Activated CD8-positive, alpha-beta memory T cell treated with anti-CD3 and anti-CD28 coated beads, Interleukin-2, amount 10 ng/mL, durations not matched to agents 7 days and 5 days (primary cell): ENCODE measurements at places on chromosomes 3 and 15.

DNA sequence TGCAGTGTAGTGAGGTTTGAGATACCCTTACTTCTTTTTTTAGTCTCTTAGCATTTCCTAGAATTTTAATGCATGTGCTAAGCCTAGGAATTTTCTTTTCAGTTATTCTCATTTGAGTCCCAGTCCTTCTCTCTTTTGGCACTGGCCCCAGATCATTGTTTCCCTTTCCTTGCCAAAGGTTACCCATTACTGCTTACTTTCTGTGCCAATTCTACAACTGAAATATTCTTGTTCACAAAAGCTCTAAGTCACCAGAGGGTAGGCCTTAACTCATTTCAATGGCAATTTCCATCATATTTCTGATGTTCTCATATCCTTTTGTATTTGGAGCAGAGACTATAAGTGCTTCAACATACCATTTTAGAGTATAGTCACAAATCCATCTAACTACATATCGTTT is 199.6 kb upstream of the CBLB start:
- DNase-seq = no peak

DNA sequence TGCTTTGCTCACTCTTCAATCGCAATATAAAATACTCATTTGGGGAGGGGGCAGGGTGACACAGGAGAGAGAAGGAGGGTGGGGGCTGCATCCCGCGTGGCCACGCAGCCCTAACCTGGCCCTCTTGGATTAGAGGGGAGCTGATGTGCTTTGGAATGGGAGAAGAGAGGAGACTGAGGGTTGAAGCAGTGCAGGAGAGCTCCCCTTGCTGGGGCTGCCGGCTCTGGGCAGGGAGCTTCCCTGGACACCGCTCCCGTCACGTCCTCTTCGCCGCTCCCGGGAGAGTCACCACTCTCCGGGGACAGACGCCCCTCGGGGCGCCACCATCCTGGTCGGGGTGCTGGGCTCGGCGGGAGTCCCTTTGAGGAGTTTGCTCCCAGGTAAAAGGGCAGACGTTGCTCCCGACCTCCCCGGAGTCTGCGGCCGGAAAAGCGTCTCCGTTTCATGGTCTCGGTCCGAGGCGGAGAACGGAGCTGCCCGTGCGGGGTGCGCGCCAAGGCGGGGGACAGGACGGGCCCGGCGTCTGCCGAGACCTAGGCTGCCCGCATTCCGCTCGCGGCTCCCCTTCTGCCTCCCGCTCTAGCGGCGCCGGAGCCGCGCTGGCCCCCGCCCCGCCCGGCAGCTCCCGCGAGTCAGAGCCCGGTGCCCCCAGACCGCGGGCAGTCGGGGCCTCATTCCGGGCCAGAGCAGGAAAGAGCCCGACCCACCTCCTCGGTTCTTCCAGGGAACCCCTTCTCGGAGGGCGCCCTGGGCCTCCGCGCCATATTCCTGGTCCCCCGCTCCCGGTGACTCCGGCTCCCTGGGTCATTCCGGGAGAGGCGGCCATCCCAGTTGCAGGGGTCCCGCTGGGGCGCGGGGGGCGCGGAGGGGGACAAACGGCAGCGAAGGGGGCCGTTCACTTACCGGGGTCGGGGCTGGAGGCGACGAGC is 603 bp downstream of the SLC7A14 start:
- no peak for DNase-seq

DNA sequence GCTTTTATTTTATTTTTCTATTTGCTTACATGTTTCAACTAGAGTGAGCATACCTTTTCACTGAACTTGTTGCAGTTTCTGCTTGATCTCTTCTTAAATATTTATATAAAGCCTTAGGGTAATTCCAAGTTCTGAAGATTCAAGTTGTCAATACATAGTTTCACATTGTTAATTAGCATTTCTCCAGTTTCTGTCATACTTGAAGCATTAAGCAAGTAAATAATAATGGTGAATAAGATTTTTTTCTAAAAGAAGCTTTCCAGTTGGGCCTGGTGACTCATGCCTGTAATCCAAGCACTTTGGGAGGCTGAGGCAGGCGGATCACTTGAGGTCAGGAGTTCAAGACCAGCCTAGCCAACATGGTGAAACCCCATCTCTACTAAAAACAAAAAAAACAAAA is 53.9 kb downstream of the CALML4 start:
- DNase-seq = no peak

DNA sequence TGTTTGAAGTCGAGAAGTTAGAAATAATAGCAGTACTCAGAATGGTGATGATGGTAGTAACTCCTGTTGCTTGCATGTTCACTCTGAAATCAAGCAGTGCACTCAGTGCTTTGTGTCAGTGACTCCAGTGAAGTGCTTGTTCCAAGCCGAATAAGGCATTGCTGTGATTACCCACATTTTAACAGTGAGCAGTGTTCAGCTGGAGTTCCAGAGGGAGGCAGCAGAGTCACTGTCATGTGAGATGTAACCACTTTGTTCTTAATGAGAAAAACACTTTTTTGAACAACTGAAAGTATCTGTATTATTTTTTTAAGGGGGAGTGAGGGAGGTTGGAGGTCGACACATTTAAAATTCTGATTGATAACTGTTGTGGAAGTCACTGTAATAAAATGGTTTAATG is 3.7 kb downstream of the MDFIC2 start:
- DNase-seq = no peak

DNA sequence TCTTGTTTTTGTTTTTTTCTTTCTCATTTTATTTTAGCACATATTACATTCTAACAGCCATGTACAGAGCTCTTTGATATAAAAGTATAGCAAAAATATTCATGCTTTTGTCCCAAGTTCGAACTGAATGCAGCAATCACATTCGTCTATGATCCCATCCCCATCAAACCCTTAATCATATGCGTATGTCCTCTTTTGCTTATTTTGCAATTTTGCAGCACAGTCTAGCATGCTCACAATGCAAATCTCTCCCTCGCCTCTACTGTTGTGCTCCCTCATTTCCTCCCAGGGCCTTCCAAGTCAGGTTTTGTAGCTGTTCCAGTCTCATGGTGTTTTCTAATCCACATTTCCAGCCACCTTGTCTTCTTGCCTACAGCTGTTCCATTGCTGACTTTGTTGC is 144.6 kb upstream of the VEPH1 start:
- no peak for DNase-seq

DNA sequence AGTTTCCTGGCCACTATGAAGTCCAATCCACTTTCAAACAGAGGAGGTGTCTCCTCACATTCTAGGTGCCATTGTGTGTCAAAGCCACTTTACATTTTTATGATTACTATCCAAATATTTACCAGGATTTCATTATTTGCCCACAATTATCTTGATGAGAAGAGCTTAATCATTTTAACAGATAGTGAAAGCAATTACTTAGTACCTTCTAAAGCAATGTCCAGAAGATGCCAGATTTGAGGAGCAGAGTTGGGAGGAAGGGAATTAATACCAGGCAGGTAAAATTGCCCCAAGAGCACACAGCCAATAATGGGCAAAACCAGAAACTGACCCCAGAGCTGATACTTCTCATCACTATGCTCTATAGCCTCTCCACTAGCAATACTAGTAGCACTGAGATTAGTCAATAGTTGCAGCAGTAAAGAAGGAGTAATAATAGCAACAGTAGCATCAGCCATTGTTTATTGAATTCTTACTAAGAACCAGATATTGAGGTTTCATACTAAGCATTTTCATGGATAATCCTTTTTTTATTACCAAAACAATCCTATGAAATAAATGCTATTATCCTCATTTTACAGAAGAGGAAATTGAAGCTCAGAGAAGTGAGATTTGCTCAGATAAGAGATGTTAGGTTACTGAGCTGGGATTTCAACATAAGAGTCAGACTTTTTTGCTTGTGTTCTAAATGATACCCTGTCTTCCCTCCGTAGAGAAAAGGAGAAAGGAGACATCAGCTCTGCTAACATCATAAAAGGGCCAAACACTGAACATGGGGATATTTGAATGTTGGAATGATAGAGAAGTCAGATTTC is 509.3 kb upstream of the CFAP20DC start:
- DNase-seq = no peak
